ENCODE measurements at places on chromosomes 13 and 19.
A peak's percentile ranks its signal among the peaks of the same experiment; 100 is the strongest.

GRCh38 chr13:43484432-43485225 lies 302.1 kb downstream of the ENOX1 start:
- no peak for DNase-seq

DNA sequence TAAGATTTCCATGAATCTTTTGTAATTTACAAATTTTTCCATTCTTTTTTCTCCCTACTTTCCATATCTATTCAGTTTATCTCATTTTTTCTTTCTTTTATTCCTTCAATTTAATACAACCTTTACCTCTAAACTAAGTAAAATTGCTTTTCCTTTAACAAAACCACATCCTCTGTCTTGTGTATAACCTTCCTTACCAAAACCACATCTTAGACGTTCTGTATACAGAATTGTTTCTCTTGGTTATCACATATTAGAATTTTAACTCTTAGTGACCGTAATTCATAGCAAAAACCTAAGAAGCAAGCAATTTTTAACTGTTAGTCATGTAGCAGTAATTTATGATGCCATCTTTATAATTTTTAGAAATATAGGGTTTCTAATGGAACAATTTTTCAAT lies 15.0 kb downstream of the PPP5C start:
- no peak for DNase-seq

DNA sequence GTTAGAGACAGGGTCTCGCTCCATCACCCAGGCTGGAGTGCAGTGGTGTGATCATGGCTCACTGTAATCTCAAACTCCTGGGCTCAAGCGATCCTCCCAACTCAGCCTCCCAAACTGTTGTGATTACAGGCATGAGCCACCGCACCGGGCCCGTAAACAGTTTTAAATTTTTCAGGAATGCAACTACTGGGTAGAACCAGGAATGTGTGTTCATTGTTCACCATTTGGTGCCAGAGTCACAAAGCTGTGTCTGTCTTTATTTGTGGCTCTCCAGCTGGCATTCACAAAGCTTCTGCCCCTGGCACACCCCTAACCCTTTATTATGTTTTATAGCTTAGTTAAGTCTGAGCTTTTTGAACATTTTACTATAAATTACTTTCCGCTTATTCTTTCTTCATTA lies 19.8 kb upstream of the ACP7 start:
- DNase-seq: no peak

- no peak for DNase-seq
Observed at GRCh38 chr19:16593181-16593580, 21.0 kb upstream of the SLC35E1 start.

DNA sequence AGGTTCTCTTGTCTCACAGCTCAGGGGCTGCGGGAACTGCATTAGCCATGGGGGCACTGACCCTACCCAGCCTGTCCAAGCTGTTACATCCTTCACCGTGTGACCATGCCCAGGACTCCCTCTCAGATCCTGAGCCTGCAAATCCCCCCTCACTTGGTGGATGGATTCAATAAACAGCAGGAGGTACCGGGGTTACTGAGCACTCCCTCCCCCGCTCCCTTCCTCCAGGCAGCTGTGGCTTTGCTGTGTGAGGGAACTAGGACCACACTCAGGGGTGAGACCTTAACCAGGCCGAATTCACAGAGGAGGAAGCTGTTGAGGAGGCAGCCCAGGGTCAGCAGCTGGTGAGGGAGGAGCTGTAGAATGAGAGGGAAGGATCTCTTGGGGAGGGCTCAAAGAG lies 27.0 kb upstream of the CEACAM1 start:
- no peak for DNase-seq

GRCh38 chr13:114087430-114087829 lies 45.0 kb downstream of the RASA3 start:
- no peak for DNase-seq

DNA sequence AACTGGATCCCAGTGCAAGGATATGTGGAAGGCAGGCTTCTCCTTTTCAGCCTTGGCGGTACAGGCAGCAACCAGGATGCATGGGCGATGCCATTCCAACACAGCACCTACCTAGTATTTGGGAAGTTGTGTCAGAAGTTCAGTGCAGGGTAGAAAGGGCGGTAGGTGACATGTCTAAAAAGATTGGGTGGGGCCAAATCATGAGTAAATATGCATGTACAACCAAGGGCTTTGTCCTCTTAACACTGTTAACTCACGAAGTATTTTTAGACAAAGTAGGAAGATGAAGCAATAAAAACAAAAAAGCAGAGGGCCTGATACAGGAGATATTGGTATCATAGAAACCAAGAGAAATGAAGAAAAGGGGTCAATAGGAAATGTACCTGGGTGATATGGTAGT lies 392.1 kb downstream of the MYO16 start:
- no peak for DNase-seq

DNA sequence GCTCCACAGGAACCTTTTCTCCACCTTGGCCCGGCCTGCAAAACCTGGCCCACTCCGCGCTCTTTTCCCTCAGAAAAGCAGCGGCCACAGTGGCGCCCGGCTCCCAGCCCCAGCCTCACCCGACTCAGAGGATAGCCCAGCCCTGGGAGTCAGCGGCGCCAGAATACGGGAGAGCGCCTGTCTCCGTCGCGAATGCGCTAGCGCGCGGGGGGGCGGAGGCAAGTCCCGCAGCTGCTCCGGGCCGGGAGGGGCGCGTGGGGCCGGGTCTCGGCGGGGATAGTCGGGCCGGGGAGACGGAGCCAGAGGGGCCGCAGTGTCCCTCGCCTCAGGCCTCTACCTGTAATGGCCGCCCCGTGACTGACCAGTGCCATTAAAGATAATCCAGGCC lies at the start of gene ZFP30:
TSS of gene ZFP30 (minus strand) at position 165 of the 388 bp plus-strand sequence. CDS start 7,643 bp downstream, outside the sequence.
- peak; percentile 84 for DNase-seq

- no peak for DNase-seq
Observed at GRCh38 chr19:13428352-13428751, 77.9 kb downstream of the CACNA1A start.

DNA sequence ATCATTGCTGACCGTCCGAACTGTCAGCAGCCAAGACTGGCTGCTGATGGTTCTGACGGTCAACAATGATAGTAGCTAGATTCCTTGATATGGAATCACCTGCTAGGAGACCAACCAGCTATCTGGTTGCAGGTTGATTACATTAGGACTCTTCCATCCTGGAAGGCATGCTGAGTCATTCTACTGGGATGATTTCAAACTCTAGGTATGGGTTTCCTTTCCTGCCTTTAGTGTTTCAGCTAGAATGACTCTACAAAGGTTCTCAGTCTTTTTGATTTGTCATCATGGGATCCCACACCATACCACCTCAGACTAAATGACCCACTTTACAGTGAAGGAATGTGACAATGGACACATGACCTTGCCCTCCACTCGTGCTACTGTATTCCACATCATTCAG lies 138.1 kb upstream of the KL start:
- DNase-seq: no peak

DNA sequence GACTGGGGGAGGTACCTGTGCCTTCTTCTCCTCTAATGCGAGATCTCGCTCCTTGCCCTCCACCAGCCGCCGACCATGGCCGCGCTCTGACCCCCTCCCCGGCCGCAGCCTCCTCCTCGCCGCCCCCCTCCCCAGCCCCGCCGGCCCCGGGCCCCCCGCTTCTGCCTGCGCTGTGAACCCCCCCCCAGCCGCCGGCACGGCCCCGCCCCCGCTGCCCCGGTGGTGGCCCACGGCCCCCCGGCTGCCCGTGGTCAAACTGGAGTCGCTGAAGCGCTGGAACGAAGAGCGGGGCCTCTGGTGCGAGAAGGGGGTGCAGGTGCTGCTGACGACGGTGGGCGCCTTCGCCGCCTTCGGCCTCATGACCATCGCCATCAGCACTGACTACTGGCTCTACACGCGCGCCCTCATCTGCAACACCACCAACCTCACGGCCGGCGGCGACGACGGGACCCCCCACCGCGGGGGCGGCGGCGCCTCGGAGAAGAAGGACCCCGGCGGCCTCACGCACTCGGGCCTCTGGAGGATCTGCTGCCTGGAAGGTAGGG lies at the start of gene CACNG8:
TSS of gene CACNG8 (plus strand) at position 51 of the 545 bp plus-strand sequence.
- no peak for DNase-seq

GRCh38 chr13:20713751-20714150 lies 10.3 kb downstream of the IL17D start:
- no peak for DNase-seq

All from NCI-H1417 treated with DMSO at 0.1 percent for 48 hours (cell line).